ENCODE measurements at places on chromosomes 7 and 10. TPM values are rescaled to one million over a fixed set of nuclear protein-coding genes. Genes with fewer than 3 reads are reported as not detected.
A peak's percentile ranks its signal among the peaks of the same experiment; 100 is the strongest.

- H3K36me3 ChIP-seq: no peaks in the 10 kb centered on the region
- no peak for DNase-seq
- no peaks in the 10 kb centered on the region for H3K4me1 ChIP-seq
- H3K27me3 ChIP-seq: peaks cover 2% of the 10 kb centered on the region
- H3K27ac ChIP-seq: no peak overlapping the region
Measured at GRCh38 chr10:131855461-131856401, 45.1 kb upstream of the PPP2R2D start.

Gene NPY4R
- total RNA-seq: not detected

DNA sequence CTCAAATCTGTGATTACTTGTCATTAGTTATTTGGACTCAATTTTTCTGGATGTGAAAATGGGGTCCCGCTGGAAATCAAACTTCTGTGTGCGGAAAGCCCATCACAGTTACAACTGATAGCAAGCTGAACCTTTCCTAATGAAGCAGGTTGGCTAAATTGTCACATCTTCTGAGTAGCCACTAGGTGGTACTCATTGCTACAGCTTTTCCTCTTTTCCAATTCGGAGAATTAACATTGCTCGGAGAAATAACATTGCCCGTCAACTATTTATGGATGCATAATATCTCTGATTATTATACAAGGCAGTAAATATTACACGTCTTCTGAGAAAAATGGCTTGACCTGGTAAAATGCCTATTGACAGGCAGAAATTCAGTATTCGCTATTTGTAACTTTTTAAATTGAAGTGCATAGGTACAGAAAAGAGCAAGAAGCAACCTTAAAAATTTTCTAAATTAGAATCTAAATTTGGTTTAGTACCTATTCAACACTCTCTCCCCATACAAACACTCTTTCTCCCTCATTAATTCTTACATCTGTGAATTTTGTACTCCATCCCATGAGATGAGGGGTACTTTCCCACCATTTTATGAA is 17.3 kb upstream of the BLOC1S2 start:
- no peaks in the 10 kb centered on the region for H3K4me1 ChIP-seq
- H3K27ac ChIP-seq: no peak overlapping the region

GRCh38 chr7:27032839-27033238 is 63.0 kb downstream of the HOXA1 start:
- H3K4me3 ChIP-seq: no peak overlapping the region
- no peak for DNase-seq
- H3K4me1 ChIP-seq: peaks cover 7% of the 10 kb centered on the region
- H3K36me3 ChIP-seq: no peaks in the 10 kb centered on the region
- no peak overlapping the region for H3K27ac ChIP-seq
- no peaks in the 10 kb centered on the region for H3K27me3 ChIP-seq

DNA sequence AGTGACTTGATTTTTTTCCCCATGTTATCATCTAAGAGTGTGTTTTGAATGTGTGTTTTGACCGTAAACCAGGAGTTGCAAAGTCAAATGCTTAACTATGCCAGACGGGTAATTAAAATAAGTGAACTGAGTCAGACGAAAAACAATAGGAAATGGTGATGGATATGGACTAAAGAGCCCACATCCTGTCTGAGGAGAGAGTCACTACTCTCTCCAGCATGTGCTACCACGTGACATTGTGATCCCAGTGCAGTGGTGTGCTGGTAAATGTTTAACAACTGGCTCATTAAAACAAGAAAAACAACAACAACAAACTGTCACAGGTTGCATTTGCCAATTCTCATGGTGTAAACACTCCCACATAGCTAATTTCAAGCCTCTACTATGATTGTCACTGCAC is 164.3 kb downstream of the SUGCT start:
- H3K4me1 ChIP-seq: peaks cover 5% of the 10 kb centered on the region
- no peaks in the 10 kb centered on the region for H3K27me3 ChIP-seq
- no peak for DNase-seq
- no peak overlapping the region for H3K4me3 ChIP-seq
- H3K36me3 ChIP-seq: no peaks in the 10 kb centered on the region

DNA sequence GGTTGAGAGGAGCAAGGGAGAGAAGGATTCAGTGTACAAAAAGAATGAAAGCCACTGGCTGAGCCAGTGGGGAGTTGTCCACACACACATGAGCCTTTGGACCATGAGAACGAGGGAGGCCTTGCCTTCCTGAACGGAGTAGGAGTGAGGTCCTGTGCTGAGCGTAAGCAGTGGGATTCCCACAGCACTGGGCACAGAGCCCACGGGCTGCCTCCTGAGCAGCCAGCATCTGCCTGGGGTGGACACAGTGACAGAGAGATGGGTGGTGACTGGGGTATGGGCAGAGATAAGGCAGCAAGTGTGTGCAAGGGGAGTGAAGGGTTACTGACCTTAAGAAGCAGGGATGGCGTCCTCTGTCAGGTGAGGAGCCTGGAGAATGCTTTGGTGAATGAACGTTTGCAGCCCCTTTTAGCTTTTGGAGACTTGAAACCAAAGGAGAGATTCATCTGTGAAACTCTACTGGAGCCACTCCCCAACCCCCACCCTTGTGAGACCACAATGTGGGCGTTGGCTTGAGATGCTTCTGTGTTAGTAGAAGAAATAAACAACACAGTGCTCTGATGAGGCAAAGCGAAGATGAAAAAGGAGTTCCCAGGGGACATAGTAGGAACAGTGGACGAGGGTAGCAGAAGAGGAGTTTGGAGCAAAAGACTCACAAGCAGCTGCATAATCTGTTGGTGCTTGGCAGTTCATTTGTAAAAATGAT is 56.5 kb downstream of the FIGNL1 start:
- H3K27me3 ChIP-seq: no peaks in the 10 kb centered on the region
- H3K36me3 ChIP-seq: peaks cover 81% of the 10 kb centered on the region
- peak overlapping the region; percentile 95 for H3K27ac ChIP-seq
- H3K4me1 ChIP-seq: peaks cover 90% of the 10 kb centered on the region
- peak; percentile 85 for DNase-seq

Gene HMX2
- total RNA-seq: not detected

- peaks cover 8% of the 10 kb centered on the region for H3K4me1 ChIP-seq
- DNase-seq: no peak
- H3K27me3 ChIP-seq: no peaks in the 10 kb centered on the region
- H3K36me3 ChIP-seq: no peaks in the 10 kb centered on the region
Measured at GRCh38 chr7:75658369-75658768, 80.4 kb downstream of the HIP1 start.

DNA sequence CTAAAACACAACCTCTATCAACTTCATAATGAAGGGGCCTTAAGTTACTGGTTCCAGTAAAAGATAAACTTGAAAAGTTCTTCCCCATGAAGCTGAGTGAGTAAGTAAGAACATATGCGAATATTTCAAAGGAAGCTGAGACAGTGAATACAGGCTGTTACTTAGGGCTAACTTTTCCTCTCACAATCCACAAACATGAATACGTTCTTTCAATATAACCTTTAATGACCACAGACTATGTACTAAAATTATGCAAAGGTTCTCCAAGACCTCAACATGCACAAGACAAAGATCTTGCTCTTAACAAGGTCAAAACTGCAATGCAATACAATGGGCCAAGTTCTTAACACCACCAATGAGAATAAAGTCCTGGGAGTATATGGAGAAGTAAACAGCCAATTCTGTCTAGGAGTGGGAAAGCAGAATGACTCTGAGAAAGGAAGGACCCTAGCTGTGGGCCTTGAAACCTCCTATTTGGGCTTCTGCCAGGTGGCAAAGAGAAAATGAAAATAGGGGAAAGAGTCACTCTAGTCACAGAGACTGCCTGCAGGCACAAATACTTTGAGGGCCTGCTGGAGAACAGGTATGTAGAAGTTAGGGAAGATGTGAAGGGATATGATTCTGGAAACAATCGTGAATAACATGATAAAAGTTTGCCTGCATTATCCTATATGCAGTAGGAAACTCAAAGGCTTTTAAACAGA is 43.7 kb downstream of the OSBPL3 start:
- H3K4me1 ChIP-seq: peaks cover 38% of the 10 kb centered on the region
- no peaks in the 10 kb centered on the region for H3K27me3 ChIP-seq
- no peak for DNase-seq
- H3K27ac ChIP-seq: peak overlapping the region; percentile 45
- H3K36me3 ChIP-seq: peaks cover 51% of the 10 kb centered on the region

DNA sequence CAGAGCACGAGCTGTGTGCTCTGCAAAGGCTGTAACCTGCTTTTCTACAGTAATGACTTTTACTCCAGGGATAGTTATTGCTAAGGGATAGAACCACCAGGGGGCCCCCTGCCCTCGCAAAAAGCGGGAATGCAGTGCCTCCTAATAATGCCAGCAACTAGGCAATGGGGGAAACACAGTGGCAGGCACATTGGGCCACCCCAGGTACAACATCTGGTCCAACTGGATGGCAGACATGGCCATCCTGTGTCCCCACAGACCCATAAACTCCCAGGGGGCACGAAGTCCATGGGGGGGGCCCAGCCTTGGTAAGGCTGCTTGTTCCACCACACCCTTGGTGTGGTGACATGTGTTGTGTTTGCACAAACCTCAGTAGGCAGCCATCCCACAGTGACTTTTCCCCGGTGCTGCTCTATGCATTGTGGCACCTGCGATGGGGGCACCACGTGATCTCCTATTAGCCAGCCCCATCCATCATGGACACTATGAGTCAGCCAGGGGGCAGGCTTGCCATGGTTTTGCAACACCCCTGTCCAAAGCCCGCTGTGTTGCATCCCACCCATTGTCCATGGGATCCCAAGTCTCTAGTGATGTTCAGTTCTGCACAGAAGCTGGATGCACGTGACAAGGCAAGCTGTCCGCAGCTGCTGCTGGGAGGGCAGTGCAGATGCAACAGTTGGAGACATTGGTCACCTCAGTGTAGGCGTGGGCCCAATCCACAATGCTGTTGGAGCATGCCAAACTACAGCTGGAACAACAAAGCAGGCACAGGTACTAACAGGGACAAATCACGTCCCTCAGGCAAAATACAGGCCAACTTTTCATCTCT is 84.0 kb downstream of the ANLN start:
- no peak overlapping the region for H3K27ac ChIP-seq
- peak; percentile 51 for DNase-seq
- H3K36me3 ChIP-seq: no peaks in the 10 kb centered on the region
- H3K4me1 ChIP-seq: peaks cover 19% of the 10 kb centered on the region

Gene CDHR1
- total RNA-seq: 0.37 TPM

DNA sequence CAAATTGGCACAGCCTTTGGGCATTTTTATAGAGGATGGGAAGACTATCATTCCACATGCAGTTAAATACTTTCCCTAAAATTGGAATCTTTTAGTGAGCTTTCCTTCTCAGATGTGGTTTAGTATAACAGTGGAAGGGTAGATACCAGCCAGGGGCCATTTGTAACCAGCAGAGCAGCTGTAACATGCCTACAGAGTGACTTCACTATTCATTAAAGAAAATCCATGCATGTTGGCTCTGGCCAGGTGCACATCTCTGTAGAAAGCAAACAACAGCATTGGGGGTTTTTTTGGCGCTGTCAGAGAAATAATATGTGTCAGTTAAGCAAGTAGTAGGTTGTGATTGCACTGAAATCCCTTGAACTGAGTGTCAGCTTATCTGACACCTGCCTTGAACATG is 115.6 kb downstream of the LHFPL3 start:
- H3K4me3 ChIP-seq: no peak overlapping the region
- no peak for DNase-seq
- no peak overlapping the region for H3K27ac ChIP-seq
- no peaks in the 10 kb centered on the region for H3K4me1 ChIP-seq
- H3K36me3 ChIP-seq: no peaks in the 10 kb centered on the region

DNA sequence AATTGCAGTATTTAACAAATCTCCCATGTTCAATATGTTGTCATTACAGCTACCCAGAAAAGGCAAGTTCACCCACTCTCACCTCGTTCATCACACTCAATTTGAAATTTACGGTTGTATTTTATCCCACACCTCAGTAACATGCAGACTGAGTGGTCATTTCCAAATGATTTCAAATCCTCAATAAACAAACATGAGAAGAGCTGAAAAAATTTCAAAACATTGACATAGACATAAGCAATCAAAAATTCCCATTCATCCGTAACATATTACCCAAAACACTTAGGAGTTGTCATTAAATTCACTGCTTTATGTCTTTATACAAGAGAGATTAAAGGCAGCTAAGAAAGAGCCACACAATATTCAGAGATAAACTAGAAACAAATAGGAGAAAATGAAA is 61.7 kb upstream of the NEBL start:
- no peaks in the 10 kb centered on the region for H3K27me3 ChIP-seq
- no peak for DNase-seq
- H3K27ac ChIP-seq: no peak overlapping the region
- no peaks in the 10 kb centered on the region for H3K4me1 ChIP-seq
- no peaks in the 10 kb centered on the region for H3K36me3 ChIP-seq
- H3K4me3 ChIP-seq: no peak overlapping the region

Gene CPN1
- total RNA-seq: not detected

Gene PKD2L1
- total RNA-seq: not detected

GRCh38 chr10:31657434-31657872 is 271.2 kb downstream of the ARHGAP12 start:
- H3K27me3 ChIP-seq: peaks cover 35% of the 10 kb centered on the region
- DNase-seq: no peak
- no peaks in the 10 kb centered on the region for H3K36me3 ChIP-seq
- H3K4me1 ChIP-seq: no peaks in the 10 kb centered on the region

DNA sequence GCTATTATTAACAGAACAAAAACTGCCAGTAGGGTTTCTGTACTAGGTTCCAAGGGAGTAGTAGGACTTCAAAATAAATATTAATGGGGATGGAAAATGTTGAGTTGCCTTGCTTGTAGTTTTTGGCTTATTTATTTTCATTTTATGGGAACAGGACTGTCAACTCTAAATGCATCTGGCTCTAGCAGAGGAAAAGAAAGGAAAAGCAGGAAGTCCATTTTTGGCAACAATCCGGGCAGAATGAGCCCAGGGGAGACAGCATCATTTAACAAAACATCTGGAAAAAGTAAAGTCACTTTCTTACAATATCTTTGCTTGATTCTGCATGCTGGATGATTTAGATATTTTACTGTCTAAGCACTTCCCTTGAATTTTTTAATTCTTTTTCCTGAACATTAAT is 69.4 kb downstream of the NOC3L start:
- peaks cover 43% of the 10 kb centered on the region for H3K27me3 ChIP-seq
- H3K4me3 ChIP-seq: no peak overlapping the region
- no peak for DNase-seq
- no peak overlapping the region for H3K27ac ChIP-seq
- H3K4me1 ChIP-seq: no peaks in the 10 kb centered on the region
- H3K36me3 ChIP-seq: no peaks in the 10 kb centered on the region

Gene CPA2
- not detected for total RNA-seq

DNA sequence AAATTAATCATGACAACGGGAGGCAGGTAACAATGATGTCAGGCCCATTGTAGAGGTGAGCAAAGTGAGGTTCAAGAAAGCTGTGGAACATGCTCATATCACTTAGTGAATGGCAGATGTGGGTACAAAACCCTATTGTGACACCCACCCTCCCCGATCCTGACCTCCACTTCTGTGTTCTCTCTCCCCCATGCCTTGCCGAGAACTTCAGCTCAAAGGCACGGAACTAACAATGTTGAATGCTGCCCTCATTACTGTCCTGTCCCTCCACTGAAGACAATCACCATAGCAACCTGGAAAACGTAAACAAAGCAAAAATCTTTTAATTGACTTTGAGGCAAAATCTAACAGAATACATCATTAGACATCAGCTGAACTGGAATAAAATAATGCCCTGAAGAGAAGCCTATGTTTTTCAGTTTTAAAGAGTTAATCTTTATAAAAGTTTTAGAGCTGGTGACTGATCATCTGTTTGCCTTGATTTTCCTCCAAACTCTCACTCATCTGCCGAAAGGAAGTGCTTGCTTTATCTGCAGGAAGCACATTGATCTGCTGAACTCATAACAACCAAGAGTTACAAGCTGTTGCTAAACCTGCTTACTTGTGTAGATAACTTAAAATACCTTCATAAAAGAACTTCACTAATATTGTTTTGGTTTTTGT is 133.6 kb downstream of the CUBN start:
- DNase-seq: no peak
- H3K4me3 ChIP-seq: no peak overlapping the region
- H3K4me1 ChIP-seq: no peaks in the 10 kb centered on the region
- H3K27me3 ChIP-seq: peaks cover 11% of the 10 kb centered on the region
